Stimulated activated CD4-positive, alpha-beta T cell treated with anti-CD3 and anti-CD28 coated beads, Interleukin-12 subunit alpha, Interleukin-12 subunit beta, amount 100 ng/mL, for 4 hours (primary cell): ENCODE measurements at places on chromosomes 11 and 22.

DNA sequence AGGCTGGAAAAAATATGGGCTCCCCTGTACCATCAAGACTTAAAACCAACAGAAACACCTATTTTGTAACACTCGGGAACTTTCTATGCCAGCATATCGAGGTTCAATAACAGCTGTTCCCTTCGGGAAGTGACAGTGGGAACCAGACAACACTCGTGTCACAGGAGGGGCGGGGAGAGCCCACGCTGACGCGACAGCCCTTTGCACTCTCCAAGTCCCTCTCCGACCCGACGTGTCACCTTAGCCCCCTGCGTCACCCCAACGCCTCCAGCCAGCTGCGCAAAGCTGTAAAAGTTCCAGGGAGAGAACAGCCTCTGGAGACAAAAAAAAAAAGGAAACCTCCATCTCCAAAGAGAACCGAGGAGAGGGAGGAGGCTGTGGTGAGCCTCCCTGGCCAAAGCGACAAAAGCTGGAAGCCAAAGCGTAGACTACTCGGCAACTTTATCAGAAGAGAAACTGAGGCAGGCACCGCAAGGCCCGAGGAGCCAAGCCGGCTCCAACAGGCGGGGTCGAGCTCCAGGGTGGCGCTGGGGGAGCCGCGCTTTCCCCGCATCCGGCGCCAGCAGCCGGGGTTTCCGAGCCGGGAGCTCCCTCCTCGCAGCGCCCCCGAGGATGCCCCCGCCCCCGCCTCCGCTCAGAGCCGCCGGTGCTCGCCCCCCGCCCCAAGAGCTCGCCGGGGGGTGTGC lies 751 bp downstream of the ARFGAP3 start:
- peak; percentile 55 for DNase-seq

DNA sequence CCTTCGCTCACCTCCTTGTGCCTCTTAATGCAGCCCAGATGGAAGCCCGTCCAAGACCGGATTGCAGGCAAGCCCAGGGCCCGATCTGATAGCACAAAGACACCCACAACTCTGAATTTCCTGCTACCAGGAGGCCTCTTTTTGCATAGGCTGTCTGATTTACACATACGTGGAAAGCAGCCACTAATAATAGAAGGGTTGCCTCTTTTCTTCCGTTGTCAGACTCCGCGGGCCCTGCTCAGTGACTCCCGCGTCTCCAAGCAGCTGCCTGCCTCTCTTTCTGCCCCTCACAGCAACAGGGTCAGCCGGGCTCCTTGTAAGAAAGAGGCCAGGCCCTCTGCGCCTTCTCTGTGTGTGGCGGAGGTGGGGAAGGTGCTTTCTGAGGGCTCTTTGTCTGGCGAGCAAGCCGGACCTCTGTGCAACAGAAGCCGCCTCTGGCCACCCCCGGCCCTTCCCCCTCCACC lies 26.7 kb downstream of the FLI1 start:
- peak; percentile 43 for DNase-seq

DNA sequence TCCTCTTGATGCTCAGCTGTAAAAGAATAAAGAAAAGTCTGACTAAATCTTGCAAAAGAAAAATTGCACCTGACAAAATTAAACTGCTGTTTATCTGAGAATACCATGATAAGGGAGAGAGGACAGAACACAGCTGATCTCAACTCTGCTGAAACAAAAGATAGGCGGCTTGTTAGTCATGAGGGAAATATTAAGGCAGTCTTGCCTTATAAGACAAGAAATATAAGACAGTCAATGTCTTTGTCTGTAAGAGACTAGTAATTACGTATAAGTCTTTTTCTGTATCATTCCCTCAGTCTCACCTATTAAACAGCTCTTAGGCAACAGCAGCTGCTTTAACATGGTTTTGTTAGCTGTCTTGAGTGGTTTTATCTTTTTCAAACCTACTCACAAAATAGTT lies 296.6 kb downstream of the LUZP2 start:
- DNase-seq = no peak

- DNase-seq = no peak
Observed at GRCh38 chr11:71843858-71844257, 10.9 kb downstream of the DEFB108B start.

DNA sequence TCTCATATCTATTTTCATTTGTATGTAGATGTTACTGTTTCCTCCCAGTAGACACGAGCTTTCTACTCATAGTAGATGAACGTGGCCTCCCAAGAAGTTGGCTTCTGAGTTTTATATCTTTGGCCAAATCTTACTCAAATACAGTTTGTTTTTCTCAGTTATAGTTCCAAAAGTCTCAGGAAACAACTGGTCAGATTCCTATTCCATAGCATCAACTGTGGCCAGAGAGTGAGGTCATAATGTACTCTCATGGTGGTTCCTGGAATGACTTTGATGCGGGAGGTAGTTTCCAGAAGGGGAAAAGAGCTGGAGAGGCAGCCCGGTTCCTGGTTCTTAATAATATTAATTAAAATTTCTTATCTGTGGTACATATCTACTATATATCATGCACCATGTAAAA lies 77.3 kb downstream of the SLC17A6 start:
- DNase-seq = no peak

DNA sequence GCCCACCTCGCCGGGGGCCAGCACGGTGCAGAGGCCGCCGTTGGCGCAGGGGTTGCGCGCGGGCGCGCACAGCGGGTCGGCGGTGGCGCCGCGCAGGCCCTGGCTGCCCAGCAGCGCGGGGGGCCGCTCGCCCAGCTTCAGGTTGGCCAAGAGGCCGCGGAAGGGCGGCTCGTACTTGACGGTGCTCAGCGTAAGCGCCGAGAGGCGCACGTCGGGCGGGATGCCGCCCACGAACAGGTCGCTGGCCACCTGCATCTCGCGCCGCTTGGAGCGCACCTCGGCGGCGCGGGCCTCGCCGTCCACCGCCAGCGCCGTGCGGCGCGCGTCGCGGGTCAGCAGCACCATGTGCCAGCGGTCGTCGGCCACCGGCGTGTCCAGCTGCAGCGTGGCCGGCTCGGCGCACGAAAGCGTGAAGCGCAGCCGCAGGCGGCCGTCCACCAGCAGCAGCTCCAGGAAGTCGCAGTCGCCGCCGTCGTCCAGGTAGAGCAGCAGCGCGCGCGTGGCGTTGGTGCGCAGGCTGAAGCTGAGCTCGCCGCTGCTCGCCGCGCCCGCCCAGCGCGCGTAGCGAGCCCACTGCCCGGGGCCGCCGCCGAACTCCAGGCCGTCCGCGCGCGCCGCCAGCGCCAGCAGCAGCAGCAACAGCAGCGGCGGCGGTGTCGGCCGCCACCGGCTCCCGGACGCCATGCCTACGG lies 9.8 kb downstream of the NRXN2 start:
- DNase-seq = no peak

DNA sequence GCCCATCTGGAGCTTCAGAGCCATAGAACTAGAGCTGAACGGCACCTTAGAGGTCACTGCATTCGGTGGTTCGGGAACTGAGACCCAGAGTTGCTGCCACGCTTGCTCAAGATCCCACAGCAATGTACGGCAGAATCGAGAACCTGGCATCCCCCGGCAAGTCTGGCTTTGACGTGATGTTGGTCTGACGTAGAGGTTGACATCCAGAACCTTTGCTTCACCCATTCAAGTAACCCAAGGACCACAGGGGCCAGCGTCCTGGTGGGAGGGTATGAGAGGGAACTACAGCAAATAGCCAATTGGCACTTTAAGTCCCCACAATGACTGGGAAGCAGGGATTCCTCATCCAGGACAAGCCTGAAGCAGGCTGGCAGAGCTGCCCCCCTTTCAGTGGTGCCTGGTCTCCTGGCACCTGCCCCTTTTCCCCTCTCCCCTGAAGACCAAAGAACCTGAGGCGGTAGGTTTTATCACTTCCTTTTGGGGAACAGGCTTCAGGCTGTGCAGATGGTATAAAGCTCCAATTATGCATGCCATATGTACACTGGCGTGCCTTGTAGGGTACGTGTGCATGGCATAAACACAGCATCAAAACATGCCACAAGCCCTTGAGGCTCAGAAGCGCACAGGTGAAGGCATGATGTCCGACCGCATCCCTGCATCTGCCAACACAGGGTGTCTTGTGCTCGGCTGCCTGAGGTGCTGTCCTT lies 15.3 kb upstream of the TEF start:
- DNase-seq = no peak

GRCh38 chr11:132264616-132265015 lies 894.2 kb downstream of the NTM start:
- no peak for DNase-seq

- peak; percentile 57 for DNase-seq
Observed at GRCh38 chr11:119666463-119667131, 62.4 kb downstream of the NECTIN1 start.

DNA sequence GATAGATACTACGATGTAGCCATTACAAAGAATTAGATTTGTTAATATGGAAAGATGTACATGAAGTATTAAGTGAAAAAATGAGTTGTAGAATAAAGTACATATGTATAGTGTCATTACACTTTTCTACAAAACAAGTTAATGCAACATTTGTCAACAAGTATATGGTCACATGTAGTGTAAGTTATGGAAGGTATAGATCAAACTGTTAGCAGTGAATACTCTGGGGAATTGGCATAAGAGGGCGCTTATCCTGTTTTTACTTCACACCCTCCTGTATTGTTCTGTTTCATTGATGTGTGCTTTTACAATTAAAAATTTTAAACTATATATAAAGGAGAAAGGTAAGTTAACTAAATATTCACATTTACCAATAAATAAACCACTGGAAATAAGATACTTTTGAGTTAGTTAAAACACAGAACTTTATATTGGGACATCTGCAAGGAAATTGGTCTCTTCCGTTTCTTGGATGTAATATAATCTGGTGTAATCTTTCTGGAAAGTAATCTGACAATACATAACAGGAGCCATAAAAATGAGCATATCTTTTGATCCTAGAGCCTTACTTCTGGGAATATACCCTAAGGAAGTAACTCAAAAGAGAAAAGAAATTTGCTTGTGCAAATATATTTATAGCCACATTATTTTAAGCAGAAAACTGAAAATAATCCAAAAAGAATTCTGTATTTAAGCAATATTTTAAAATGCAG lies 34.5 kb downstream of the CSTPP1 start:
- DNase-seq = no peak

DNA sequence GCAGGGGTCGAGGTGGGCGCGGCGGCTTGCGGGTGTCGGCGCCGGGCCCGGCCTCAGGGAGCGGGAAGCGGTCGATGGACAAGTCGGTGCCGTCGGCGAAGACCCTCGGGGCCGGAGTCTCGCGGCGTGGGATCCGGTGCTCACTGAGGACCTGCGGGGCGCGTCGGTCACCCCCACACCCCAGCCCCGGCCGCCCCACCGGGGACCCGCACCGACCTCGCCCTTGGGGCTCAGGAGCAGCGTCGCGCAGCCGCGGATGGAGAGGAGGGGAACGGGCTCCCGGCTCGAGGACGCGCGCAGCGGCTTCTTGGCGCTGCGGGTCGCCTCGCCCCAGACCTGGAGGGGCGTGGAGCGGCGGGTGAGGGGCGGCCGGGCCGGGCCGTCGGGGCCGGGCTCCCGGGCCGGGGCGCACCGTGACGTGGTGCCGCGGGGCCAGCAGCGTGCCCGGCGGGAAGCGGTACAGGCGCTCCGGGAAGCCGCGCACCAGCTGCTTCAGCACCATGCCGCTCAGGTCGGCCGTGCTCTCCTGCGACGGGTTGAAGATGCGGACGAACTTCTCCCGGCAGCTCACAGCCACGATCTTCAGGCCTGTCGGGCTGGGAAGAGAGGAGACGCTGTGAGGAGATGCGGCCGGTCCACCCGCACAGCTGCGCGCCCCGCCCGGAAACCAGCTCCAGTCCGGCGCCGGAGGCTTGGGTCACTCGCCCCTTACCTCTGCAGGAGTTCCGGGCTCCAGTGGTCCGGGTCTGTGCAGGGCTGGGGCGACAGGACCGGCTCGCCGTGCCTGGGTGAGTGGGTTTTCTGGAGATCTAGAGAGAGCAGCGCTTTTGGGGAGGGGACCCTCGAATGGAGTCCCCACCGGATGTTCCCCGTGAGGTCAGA lies 4.5 kb downstream of the LMNTD2 start:
- no peak for DNase-seq

DNA sequence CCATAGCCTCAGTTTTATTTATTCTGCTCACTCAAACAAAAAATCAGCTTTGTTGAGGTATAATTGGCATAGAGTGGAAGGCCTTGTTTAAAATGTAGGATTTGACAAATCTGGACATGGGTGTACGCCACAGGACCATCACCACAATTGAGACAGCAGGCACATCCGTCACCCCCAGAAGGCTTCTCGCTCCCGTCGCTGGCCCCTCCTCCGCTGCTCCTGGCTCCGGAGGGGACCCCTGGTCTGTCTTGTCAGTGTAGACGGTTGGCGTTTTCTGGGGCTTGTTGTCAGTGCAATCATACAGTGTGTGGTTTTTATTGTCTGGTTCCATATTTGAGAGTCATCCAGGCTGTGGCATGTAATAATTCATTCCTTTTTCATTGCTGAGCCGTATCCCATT lies 97.6 kb downstream of the KCNQ1 start:
- no peak for DNase-seq
